ENCODE measurements at places on chromosomes 2 and 18.

DNA sequence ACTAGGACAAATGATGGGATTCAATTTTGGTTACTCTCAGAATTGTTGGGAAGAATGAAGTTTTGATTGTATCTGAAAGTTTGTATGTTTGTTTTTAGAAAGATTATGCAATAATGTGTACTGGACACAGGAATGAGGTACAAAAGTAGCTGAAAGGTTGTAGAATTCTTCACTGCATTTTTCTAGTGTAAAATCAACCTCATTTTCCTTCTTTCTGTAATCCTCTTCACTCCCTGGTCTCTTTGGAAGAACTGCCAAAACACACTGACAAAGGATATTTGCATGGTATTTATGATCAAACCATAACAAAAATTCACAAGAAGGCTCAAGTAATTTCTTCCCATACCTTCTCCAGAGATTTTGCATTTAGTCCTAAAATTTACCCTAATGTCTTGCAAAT is 110.7 kb downstream of the ZEB2 start:
- no peak for DNase-seq

GRCh38 chr2:733001-733400 is 55.8 kb upstream of the TMEM18 start:
- no peak for DNase-seq

DNA sequence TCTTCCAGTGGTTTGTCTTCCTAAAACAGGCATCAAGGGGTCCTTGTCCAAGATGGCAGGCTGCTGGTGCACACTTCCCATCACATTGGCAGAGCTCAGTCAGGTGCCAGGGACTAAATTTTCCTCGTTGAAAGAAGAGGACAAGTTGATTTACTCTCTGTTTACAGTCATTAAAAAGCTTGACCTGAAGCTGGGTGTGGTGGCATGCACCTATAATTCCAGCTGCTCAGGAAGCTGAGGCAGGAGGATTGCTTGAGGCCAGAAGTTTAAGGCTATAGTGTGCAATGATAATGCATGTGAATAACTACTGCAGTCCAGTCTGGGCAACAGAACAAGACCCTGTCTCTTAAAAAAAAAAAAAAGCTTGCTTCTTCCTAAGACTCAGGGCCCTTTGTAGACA is 3.6 kb upstream of the PLB1 start:
- no peak for DNase-seq

- DNase-seq = no peak
Observed at GRCh38 chr2:192194265-192194865, 368 bp downstream of the TMEFF2 start.

GRCh38 chr2:54750040-54750439 is 26.6 kb downstream of the EML6 start:
- DNase-seq = no peak
